Hematopoietic multipotent progenitor cell treated with erythropoietin and hydrocortisone succinate and interleukin-3 and kit ligand, for 8 days (in vitro differentiated cells): ENCODE measurements at places on chromosomes 5 and 9.

DNA sequence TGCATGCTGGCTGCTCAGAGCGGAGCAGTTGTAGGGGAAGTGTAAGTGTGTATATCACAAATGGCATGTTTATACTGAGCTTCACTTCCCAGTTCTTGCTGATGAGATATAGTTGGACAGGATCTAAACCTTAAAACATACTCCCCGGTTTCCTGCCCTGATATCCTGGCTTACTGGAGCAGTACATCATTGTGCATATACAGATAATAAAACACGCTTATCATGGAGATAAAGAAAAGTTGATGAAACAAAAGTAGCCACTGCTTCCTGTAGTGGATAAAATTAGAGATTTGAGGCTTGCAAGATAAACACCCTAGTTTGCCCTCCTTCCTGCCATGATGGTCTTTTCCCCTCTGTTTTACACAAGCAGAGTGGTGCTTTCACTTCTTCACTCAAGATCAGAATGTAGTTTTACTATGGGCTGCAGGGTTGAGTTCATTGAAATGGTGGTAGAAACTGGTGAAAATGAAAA, 15.0 kb downstream of the NPR3 start:
- peak; percentile 34 for DNase-seq

DNA sequence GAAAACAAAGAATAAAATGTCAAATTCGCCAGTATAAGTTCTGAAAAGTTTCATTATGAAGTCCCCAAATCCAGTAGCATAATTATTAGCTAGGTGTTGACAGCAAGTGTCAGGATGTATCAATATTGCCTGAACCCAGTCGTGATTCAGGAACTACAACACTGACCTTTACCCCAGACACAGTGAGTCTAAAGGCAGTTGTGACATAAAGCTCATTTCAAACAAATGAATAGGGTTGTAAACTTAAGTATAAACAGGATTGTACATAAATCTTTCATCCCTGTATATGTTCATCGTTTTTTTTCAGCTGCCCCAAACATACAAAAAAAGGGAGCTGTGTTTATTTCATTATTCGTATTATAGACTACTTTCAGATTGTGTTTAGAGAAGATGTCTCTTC, 385.7 kb downstream of the PLK2 start:
- DNase-seq: no peak

DNA sequence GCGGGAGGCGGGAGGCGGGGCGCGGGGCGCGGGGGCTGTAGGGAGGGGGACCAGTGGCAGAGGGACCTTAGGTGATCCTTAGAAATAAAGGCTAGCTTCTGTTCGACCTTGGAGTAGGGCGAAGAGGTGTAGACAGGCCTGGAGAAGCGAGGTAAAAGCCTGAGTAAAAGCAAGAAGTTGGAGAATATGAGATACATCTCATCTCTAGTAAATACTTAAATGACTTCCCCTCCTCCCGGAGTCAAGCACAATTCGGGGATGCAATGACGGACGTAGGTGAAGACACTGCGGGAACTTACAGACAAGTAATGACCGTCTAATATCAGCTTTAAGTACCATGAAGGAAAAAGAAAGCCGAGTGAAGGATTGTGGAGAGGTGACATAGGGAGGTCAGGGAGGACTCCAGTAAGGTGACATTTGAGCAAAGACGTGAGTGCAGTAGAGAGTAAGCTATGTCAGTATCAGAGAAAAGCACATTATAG, 466 bp downstream of the SMC2 start:
- no peak for DNase-seq

DNA sequence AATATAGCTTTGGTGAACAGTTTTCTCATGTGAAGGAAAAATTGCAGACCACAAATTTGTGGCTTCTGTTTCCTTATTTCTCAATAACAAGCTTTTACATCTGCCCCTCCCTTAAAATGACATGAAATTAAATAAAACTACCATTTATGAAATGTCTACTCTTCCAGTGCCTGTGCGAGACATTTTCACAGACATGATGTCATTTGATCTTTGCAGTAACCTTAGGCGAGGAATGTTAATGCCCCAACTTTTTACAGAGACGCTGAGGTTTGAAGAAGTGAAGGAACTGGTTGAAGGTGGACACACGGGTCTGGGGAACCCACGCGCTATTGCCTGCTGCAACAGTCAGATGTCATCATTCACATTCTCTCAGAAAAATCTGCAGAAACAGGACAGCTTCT, 61.5 kb downstream of the OSTF1 start:
- no peak for DNase-seq

DNA sequence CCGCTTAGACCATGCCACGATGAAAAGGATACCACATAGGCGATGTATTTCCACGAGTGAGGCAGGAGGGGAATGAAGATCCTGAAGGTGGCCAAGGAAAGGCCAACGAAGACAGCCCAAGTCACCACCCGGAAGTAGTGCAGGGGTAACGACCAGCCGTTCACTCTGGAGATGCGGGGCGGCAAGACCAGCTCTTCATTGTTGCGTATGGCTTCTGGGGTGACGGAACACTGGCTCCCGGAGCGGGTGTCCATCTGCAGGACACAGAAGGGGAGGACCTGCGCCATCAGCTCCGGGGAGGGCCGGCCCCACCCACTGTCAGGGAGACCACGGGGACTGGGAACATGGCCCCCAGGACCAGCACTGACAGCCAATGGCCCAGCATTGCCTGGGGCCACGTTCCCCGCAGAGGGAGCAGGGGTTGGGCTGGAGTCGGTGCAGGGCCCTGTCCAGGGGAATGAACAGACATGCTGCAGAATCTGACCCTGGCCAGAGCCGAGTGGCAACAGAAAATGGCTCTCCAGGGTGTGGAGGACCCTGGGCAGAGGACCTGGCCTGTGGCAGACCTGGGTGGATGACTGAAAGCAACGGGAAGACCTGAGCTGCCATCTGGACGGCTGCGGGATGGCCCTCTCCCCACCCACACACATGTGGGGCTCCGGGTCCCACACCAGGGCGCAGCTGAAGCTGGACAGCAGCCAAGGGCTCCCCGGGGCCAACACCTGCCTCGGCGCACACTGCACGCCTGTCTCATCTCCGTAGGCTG, 17.7 kb downstream of the ZDHHC11B start:
- no peak for DNase-seq

- no peak for DNase-seq
Measured at GRCh38 chr9:100220936-100221335, 121.9 kb downstream of the INVS start.

- DNase-seq: no peak
Measured at GRCh38 chr9:83574482-83574881, 36.3 kb upstream of the FRMD3 start.

GRCh38 chr5:135030123-135030955, 3.7 kb downstream of the PITX1 start:
- DNase-seq: no peak

- DNase-seq: no peak
Measured at GRCh38 chr9:38082446-38083287, 13.6 kb upstream of the SHB start.

- no peak for DNase-seq
Measured at GRCh38 chr9:2623288-2624050, 1.9 kb downstream of the VLDLR start.

DNA sequence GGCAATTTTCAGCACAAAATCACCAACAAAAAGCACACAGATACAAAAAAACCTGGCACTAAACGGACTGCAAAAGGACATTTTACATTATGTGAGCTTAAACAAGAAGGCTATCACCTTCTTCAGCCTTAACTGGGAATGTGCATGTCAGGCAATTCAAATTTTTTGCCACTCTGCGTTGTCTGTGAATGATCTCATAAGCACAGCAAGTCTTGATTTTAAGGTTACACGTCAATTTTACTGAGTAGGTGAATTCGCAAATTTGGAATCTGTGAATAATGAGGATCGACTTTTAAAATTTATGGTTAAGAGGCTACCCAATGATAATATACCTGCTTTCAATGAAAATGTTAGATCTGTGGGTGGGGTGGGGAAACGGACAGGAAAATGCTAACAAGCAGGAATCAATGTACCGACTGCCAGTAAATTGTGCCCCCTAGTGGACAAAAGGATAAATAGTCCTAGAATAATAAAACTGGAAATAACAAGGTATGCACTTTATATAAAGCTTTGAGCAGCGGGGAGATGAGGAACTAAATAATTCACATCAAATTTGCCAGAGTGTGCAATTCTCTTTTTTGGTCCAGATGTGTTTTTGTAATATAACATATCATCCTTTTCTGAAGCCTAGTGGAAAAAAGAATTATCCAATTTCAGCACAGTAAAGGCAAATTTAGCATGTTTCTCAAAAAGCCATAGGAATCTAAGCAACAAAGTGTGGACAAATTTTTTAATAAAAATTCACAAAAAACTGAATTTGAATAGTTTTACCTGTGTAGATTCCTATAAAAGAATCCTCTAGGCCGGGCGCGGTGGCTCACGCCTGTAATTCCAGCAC, 20.5 kb downstream of the EQTN start:
- DNase-seq: peak; percentile 78

DNA sequence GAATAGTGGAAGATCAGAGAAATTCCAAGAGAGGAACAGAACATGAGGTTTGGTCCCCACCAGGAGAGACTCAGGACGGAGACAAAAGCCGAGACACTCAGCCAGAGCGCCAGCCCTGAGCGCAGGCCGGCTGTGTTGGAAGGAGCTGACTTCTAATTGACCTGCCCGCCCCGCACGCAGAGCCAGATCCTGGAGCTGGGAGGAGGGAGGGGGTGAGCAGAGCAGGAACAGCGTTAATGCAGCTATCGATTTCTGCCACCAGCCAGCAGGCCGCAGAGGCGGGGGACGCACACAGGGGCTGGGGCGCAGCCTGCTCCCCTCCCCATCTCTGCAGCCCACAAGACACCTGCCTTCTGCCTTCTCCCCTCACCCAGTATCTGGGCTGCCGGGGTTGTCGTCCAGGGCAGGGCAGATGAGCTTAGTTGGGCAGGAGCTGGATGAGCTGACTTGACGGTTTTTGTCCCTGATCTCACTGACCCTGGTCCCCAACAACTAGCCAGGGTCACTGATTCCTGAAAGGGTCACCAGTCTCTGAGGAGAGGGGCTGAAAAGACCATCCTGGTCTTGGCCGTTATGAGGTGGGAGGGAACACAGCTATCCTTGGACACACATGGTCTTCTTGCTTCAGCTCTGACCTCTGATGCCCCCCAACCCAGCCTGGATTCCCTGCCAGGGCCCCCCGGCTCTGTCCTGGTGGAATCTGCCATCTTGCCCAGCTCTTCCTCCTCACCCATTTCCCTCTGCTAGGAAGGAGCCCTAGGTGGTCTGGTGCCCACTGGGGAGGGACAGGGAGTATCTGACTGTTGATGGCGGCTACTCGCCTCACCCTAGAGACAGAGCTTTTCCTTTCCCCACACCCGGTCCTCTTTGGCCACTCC, 29.8 kb downstream of the CXXC5 start:
- DNase-seq: no peak
